HCEC 1CT (cell line): ENCODE measurements at places on chromosomes 5 and 9.

DNA sequence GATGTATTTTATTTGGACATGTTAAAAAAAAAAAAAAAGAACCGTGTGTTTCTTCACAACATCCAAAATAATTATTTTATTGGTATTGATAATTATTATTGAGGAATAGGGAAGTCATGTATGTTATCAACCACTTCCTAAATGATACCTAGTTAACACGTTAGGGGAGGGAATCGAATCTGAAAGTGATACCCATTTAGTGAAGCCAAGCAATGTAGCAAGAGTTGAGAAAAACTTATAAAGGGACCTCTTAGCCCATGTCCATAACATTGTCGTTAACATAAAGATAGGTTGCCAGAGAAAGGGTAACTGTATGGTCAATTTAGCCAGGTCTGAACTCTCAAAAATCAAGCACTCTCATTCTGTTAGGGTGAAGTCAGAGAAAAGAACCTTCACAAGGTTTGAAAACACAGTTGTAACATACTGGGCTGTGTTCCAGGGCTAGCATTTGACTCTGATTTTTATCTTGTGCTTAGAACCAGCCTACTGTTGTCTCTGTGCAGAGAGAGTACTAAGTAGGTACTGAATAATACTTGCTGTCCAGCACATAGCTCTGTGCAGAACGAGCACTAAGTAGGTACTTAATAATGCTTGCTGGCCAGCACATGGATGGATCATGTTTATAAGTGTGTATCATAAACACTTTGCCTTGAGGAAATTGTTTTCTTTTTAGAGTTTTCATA lies 60.4 kb downstream of the GHR start:
- DNase-seq, result no peak

GRCh38 chr9:2362150-2362549 lies 259.4 kb upstream of the VLDLR start:
- no peak for DNase-seq

DNA sequence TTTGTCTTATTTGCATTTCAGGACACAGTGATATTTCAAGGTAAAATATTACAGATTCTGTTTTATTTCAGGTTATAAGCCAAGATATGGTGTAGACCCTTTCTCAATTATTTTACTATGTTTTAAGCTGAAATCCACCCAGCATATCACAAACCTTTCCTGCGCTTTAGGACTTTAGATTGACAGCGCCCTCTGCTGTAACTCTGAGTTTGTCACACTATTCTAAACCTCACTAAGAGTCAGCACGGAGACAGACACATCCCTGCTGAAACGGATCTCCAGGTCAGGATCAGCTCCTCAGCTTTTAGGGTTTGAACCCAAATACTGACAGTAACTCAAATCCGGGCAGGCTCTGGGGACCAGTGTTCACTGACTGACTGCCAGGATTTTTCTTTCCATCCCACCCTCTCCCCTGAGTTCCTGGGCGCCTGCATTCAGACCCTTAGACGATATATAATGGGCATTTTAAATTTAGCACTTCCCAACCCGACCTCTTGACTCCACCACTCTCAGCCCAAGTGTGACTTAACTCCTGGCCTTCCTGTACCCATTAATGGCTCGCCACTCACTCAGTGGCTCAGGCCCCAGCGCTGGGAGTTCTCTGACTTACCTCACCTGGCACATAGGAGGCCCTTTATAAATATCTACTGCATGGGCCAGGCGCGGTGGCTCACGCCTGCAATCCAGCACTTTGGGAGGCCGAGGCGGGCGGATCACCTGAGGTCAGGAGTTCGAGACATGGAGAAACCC lies 33.5 kb downstream of the TLX3 start:
- peak; percentile 45 for DNase-seq

DNA sequence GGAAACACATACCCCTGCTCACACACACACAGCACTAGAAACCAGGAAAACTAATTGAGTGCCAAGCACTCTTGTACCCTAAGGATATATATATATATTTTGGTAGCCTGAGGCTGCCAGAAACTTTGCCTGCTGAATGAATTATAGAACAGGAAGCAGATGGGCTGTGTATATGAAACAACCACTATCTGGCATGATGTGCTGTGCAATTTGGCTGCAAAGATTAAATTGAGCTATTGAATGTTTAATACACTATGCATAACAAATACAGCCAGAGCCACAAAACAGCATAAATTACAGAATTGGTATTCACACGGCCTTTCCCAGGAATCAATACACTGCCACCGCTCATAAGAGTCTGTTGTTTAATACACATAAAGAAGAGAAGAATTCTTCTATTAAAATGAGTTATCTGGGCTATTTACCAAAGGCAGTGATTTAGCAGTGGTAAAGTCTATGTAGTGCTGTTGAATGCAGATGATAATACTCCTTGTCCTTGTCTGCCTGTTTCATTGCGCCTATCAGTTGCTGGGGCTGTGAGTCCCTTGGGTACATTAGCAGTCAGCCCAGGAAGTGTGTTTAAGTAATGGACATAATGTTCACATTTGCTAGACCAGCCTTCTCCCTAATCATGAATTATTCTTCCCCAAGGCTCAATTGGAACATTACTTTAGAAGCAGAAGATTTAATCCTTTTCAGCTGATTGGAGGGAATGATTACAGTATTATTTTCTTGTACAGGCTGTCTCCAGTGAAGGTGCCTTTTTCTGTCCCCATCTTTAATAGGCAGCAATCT lies 294.3 kb downstream of the TLE1 start:
- no peak for DNase-seq

DNA sequence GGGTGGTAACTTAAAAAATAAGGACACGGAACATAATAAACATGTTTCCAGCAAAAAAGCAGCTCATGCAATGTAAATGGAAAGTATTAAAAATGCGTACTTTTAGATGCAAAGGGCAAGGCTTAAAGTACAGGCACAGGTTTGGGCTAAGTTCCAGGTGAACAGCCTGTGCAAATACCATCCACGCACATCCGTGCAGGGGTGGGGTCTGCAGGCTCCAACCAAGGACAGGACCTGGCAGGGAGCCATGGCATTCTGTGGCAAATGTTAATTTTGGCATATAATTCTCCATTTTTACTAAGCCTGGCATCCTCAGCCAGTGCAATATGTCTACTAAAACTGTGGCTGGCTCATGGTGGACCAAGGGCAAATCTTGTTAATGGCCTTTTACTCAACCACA lies 365.8 kb upstream of the DAP start:
- no peak for DNase-seq

GRCh38 chr5:141714542-141715310 lies 32.7 kb upstream of the ARAP3 start:
- peak; percentile 25 for DNase-seq
